ENCODE measurements at places on chromosomes 3 and 15.

- H3K4me3 ChIP-seq = no peak overlapping the region
- DNase-seq = no peak
- peak overlapping the region; percentile 41 for H3K27ac ChIP-seq
- H3K36me3 ChIP-seq = peaks cover 18% of the 10 kb centered on the region
- no peaks in the 10 kb centered on the region for H3K27me3 ChIP-seq
Observed at GRCh38 chr3:66261355-66261754, 40.6 kb downstream of the SLC25A26 start.

GRCh38 chr15:52936489-52936888, 146.4 kb upstream of the ONECUT1 start:
- no peak overlapping the region for H3K27ac ChIP-seq
- H3K27me3 ChIP-seq = no peaks in the 10 kb centered on the region
- H3K4me1 ChIP-seq = no peaks in the 10 kb centered on the region
- DNase-seq = no peak
- no peaks in the 10 kb centered on the region for H3K36me3 ChIP-seq

DNA sequence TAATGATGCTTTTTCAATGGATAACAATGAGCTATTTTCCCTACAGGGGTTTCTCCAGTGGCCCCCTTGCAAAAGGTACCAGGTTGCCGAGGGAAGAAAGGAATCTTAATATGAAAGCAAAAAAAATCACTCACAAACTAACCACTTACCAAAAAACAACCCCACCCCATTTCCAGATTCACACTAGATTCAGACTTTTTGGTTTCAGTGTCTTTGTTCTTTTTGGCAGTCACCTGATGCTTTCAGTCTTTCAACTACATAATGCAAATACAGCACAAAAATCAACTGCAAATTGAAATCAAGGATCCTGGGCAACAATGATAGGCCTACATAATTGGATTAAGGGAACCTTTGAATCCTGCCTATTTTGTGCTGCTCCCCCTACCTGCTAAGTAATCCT, 71.1 kb upstream of the RAP2B start:
- H3K4me3 ChIP-seq = no peak overlapping the region
- no peaks in the 10 kb centered on the region for H3K27me3 ChIP-seq
- no peak for DNase-seq
- no peaks in the 10 kb centered on the region for H3K4me1 ChIP-seq

DNA sequence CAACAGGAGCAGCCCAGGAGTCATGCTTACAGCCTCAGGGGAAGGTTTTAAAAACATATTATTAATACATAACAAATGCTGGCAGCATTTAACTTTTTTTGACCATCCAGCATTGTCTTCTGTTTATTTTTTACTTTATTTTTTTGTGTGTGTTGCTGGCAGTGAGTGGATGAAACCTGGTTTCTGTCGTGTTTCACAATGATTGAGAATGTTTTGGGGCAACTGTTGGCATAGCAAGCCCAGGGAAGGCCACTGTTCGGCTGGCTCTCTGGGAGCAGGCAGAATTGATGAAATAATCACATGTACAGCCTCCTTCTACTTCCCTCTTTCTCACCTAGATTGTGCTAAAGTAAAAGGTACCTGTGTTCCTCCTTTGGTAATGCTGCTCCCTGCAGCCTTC, 190.2 kb downstream of the NR1D2 start:
- H3K4me3 ChIP-seq = no peak overlapping the region
- no peak for DNase-seq
- no peaks in the 10 kb centered on the region for H3K36me3 ChIP-seq
- H3K27me3 ChIP-seq = no peaks in the 10 kb centered on the region
- no peaks in the 10 kb centered on the region for H3K4me1 ChIP-seq

DNA sequence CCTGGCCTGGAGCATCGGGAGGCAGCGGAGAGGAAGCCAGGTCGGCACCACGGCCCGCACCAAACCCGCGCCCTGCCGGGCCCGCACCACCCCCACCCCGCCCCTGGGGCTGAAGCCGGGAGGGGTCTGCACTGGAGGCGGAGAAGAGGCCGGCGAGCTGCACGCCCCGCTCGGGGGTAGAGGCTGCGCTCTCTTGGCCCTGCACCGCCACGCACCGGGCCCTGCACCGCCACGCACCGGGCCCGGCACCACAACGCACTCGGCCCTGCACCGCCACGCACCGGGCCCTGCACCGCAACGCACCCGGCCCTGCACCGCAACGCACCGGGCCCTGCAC, 41.4 kb downstream of the MUC20 start:
- no peak overlapping the region for H3K27ac ChIP-seq
- DNase-seq = no peak
- no peaks in the 10 kb centered on the region for H3K36me3 ChIP-seq
- H3K27me3 ChIP-seq = peaks cover 66% of the 10 kb centered on the region
- H3K4me1 ChIP-seq = peaks cover 6% of the 10 kb centered on the region

- H3K27ac ChIP-seq = no peak overlapping the region
- H3K27me3 ChIP-seq = no peaks in the 10 kb centered on the region
- no peaks in the 10 kb centered on the region for H3K4me1 ChIP-seq
Observed at GRCh38 chr15:41523097-41523496, 9.5 kb upstream of the LTK start.

- H3K4me3 ChIP-seq = no peak overlapping the region
- no peak overlapping the region for H3K27ac ChIP-seq
- no peak for DNase-seq
- no peaks in the 10 kb centered on the region for H3K36me3 ChIP-seq
- no peaks in the 10 kb centered on the region for H3K27me3 ChIP-seq
- H3K4me1 ChIP-seq = no peaks in the 10 kb centered on the region
Observed at GRCh38 chr3:123804676-123805075, 79.5 kb downstream of the MYLK start.

- DNase-seq = no peak
- no peaks in the 10 kb centered on the region for H3K36me3 ChIP-seq
- H3K27ac ChIP-seq = no peak overlapping the region
- H3K4me1 ChIP-seq = no peaks in the 10 kb centered on the region
Observed at GRCh38 chr3:23550402-23550801, 255.4 kb upstream of the UBE2E1 start.

GRCh38 chr15:55267401-55268175, 22.0 kb downstream of the RAB27A start:
- H3K4me1 ChIP-seq = no peaks in the 10 kb centered on the region
- no peaks in the 10 kb centered on the region for H3K36me3 ChIP-seq
- no peak overlapping the region for H3K4me3 ChIP-seq

GRCh38 chr15:41795996-41796856, 21.9 kb downstream of the MAPKBP1 start:
- H3K27me3 ChIP-seq = no peaks in the 10 kb centered on the region
- DNase-seq = no peak
- H3K36me3 ChIP-seq = peaks cover under 1% of the 10 kb centered on the region
- no peak overlapping the region for H3K4me3 ChIP-seq

DNA sequence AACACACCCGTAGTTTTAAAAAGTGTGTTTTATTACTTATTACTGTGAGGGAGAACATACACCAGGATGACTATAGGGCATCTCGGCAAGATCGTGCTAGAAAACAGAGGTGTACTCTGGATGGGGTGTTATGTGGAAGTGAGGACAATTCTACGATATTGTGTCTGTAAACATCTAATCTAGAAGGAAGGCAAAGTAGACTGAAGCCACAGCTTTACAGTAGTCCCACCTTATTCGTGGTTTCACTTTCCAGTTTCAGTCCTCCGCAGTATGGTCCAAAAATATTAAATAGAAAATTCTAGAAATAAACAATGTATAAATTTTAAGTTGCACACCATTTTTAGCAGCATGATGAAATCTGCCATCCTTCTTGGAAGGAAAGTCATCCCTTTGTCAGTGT, 277.9 kb downstream of the UNC13C start:
- H3K4me3 ChIP-seq = no peak overlapping the region

DNA sequence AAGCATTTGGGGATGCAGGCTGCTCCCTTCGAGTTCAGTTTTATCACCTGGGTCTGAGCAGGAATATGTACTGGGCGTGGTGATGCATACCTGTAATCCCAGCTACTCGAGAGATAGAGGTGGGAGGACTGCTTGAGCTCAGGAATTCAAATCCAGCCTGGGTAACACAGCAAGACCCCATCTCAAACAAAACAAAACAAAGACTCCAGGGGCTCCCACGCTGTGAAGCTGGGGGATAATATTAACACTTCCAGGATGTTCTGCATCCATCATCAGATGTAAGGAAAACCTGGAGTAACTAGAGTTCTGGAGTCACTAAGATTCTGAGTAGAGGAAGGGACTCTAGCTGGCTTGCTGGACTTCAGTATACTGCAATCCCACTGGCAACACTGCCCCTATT, 40.6 kb downstream of the LYZL4 start:
- H3K27ac ChIP-seq = no peak overlapping the region
- H3K36me3 ChIP-seq = no peaks in the 10 kb centered on the region
- no peak for DNase-seq
- peaks cover 8% of the 10 kb centered on the region for H3K4me1 ChIP-seq
- H3K4me3 ChIP-seq = no peak overlapping the region

DNA sequence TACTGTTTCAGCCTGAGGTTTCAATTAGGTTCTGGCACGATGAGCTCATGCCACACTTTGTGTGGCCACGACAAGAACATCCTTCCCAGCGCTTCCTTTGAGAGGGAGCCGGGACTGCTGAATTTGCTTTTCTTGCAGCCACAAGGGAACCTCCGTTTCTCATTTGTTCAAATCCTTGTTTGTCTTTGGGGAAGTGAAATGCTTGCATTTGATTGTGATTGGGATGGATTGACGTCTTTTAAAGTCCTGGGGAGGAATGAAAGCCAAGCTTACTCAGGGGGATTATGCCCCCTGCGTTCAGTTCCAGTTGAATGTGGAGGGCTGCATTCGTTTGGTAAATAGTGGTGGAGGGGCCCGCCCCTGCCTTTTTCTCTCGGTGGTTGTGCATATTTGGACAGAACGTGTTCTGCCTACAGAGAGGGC, 277.6 kb downstream of the THSD4 start:
- DNase-seq = no peak
- H3K36me3 ChIP-seq = no peaks in the 10 kb centered on the region
- H3K4me3 ChIP-seq = no peak overlapping the region
- no peak overlapping the region for H3K27ac ChIP-seq
- no peaks in the 10 kb centered on the region for H3K4me1 ChIP-seq

DNA sequence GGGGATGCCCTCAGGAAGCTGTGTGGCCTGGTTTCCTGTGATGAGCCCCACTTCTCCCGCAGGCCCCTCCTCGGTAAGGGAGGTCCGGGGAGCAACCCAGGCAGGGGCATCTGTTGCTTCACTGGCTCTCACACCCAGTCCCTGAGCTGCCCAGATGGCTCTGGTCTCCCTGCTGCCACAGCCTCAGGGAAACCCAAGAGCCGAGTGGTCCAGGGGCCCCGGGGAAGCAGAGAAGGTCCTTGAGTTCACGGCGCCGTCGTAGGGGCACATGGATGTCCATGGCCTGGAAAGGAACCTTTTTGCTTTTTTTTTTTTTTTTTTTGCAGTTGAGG, 13.3 kb upstream of the LRRC15 start:
- no peaks in the 10 kb centered on the region for H3K36me3 ChIP-seq
- no peak overlapping the region for H3K27ac ChIP-seq
- no peaks in the 10 kb centered on the region for H3K4me1 ChIP-seq
- DNase-seq = no peak

DNA sequence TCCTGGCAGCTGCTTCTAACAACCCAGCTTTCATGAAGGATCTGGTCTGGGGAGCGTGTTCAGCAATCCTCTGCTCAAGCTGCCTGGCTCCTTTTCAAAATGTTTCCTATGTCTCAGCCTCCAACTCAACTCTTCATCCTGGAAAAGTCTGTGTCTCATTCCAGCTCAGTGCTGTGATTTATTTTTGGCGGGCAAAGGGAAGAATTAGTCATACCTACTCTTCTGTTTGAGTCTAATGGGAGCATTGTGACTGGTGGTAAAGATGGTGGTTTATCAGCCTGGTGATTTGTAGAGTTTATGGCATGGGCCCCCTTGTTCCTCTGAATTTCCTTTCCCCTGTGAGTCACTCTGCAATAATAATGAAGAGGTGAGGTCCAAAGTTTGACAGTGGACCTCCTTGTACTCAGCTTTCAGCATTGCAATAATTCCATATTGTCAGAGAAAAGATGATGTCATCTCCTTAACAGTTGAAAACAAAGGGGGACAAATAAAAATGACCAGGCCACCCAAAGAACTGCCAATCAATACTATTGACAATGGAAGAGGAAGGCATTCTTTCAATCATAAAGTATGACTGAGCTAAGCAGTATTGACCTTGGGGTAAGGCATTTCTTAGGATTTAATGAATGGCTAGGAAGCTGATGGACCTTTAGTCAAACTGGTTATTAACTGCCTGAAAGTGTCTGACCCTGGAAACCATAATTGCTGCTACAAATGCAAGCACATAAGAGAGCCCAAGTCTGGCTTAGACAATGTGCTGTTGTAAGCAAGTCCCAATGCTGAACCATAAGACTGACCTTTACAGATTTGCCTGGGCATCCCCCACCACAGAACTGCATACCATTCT, 204.7 kb upstream of the MCTP2 start:
- H3K4me1 ChIP-seq = no peaks in the 10 kb centered on the region
- no peaks in the 10 kb centered on the region for H3K27me3 ChIP-seq
- H3K27ac ChIP-seq = no peak overlapping the region
- no peaks in the 10 kb centered on the region for H3K36me3 ChIP-seq

DNA sequence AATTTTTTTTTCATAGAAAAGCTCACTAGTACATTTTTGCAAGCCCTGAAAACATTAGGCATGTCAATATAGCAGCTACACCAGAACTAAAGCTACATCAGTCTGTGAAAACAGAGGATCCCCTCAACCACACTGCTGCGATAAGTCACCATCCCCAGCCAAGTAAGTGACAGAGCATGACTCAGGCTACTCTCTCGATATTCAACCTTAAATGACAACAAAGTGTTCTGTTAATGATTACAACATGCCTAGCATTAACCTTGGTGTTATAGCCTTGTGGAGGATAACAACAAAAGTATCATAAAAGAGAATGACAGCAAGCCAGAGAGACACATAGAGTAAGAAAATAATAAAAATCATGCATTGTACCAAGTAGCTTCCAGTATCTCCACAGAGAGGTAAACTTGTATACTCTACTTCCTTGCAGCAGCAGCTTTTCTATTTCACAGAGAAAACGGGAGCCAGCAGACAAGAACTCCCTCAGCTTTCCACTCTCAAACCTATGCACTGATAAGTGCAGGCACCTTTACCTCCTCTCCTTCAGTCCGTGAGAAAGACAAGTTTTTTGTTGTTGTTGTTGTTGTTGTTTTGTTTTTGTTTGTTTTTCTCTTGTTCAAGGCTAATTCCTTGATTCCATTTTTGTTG, 76.6 kb downstream of the GBE1 start:
- H3K27me3 ChIP-seq = no peaks in the 10 kb centered on the region
- peaks cover 4% of the 10 kb centered on the region for H3K4me1 ChIP-seq
- H3K36me3 ChIP-seq = no peaks in the 10 kb centered on the region
- DNase-seq = no peak

GRCh38 chr3:134729649-134730048, 65.4 kb upstream of the EPHB1 start:
- H3K36me3 ChIP-seq = no peaks in the 10 kb centered on the region
- no peak overlapping the region for H3K4me3 ChIP-seq
- H3K4me1 ChIP-seq = no peaks in the 10 kb centered on the region

GRCh38 chr15:70023769-70024491, 73.8 kb downstream of the TLE3 start:
- peaks cover 9% of the 10 kb centered on the region for H3K4me1 ChIP-seq
- H3K27me3 ChIP-seq = peaks cover 28% of the 10 kb centered on the region
- no peak overlapping the region for H3K4me3 ChIP-seq
- no peak overlapping the region for H3K27ac ChIP-seq
- no peaks in the 10 kb centered on the region for H3K36me3 ChIP-seq
